ENCODE measurements at places on chromosomes 6 and 20.

GRCh38 chr20:878511-879307, 37.4 kb downstream of the ANGPT4 start:
- DNase-seq: peak; percentile 46

GRCh38 chr6:35919827-35920751, 809 bp downstream of the SRPK1 start:
- DNase-seq: peak; percentile 33

GRCh38 chr6:129590408-129591022, 119.5 kb downstream of the ARHGAP18 start:
- no peak for DNase-seq

DNA sequence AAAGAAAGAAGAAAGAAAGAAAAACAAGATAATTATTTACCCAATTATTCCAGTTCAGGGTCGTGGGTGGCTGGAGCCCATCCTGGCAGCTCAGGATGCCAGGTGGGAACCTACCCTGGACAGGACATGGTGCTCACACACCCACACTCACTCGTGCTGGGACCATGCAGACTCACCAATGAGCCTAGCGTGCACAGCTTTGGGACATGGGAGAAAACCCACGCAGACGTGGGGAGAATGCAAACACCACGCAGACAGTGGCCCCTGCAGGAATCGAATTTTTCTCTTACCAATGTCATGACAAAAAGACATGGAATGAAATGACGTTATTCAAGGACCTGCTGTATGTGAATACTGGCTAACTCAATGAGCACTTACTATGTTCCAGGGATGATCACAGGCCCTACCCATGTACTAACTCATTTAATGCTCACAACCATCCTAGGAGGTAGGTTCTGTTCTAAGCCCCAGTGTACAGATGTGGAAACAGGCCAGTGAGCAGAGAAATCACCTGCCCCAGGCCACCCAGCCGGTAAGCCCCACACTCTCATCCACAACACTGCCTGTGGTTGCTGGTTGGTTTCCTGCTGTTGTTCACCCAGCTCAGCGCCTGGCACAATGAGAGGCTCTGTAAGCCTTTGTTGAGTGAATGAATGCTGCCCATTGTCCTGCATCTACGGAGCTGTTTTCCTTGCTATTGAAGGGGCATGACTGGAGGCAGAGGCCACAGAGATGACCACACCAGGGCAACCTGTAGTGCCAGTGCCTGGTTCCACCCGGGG, 6.8 kb upstream of the PI16 start:
- no peak for DNase-seq

- peak; percentile 17 for DNase-seq
Measured at GRCh38 chr6:15962449-15962764, 166.5 kb upstream of the MYLIP start.

GRCh38 chr20:13205848-13206434, 15.1 kb upstream of the ISM1 start:
- DNase-seq: no peak

- DNase-seq: peak; percentile 42
Measured at GRCh38 chr6:83055366-83055964, 10.2 kb downstream of the UBE3D start.

DNA sequence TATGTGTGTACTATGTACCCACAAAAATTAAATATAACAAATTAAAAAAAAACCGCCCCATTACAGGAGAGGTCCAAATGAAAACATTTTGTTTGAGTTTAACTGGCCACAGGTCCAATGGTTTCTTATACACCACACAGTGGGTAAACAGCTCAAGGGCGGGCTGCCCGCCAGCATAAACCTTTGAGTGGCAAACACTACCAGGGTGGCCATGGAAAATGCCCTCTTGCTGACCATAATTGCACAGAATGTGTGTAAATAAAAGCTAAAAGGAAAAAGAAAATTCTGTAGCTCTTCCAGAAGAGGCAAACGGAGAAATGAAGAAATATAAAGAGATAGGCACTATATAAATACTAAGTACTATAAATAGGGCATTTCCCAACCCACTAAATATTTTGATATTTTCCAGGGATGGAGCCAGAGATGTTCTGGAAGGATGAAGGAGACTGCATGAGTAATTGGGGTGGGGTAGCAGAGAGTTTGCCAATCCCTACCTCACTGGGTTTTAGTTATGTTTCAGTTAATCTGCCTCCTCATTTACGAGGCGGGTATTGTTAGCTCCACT, 1.1 kb upstream of the CDC5L start:
- DNase-seq: no peak

DNA sequence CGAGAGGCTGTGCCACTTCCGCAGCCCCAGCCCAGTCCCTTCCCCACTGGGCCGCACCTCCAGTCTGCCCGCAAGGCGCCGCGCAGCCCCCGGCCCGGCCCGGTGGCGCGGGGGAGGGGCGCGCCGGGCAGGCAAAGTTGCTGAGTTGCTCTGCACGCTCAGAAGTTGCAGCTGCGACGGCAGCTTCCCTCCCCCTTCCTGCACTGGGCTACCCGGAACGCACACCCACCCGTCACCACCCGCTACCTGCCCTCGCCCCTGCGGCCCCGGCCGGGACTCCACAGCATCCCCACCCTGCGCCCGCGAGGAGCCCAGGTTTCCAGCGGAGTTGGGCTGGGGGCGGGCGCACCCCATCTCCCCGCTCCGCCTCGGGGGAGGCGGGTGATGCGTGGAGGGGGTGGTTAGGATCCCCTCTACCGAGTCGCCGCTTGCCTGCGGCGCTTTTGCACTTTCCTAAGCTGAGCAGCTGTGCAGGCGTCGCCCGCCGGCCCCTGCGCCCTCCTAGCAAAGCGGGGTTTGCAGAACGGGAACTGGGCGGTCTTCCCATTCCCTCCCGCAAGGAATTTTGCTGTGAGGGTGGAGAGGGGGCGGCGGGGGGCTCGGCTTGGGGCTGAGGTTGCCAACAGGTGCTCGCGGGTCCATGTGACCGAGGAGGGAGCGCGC, 55.9 kb upstream of the RREB1 start:
- peak; percentile 80 for DNase-seq

DNA sequence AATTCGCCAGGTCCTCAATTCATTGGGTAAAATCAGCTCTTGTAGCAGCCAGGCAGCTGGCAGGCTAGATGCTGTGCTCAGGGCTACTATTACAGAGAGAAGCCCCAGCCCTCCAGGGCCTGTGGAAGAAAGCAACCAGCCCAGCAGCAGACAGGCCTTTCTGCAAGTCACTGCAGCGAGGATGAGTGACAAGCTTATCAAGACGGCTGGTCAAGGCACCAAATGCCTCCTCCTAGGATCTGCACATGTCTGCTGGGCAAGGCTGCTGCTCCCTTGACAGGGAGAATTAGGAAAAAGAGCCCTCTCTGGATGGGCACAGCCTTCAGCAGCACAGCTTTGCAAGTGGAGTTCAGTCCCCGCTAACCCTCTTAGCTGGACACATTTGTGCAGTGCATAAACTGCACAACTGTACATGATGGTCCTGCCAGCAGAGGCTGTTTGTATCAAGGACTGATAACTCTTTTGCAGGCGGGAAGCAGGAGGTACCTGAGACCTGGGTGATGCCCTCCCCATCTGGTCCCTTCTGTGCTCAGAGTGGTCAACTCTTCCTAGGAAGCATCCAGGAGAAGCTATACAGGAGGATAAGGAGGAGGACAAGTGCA, 89.9 kb downstream of the CDC5L start:
- no peak for DNase-seq

DNA sequence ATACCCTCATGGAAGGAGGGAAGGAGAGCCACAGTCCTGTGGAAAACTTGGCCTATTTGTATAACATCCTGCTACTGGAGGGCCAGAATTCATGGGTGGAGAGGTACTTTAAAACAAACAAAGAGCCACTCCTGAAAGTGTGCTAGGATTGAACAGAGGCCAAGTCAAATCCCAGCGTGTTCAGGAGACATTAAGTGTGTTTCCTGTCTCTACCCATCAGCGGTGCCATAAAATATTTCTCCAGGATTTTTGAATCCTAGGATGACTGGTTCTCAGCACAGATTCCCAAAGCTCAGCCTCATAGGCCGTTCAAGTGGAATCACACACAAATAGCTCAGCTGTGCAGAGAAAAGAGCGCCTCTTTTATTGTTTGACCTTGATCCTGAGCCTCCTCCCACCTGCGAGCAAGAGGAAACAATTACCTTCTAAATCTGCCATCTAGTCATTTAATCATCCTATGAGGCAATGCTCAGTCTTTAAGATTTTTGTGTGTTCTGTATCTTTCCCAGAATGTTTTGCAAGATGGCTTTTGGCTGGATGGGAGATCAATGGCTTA, 31.8 kb upstream of the RALGAPA2 start:
- no peak for DNase-seq

DNA sequence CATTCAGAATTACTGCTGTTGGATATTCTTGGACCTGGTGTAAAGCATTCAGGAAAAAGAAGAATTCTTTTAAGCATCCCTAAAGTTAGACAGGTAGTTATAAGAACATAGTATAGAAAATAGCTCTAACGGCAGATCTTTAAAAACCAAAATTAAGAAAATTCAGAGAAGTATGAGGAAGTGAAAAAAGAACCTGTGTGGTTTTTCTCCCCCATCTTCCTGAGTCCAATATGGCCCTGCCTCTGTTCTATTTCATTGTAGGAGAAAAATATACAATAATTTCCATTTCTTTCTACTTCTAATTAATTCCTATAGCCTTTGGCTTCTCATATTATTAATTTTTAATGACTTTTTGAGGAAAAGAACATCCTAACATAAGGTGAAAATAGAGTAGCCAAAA, 47.1 kb downstream of the FHL5 start:
- no peak for DNase-seq

GRCh38 chr6:109454496-109455436, 806 bp downstream of the MICAL1 start:
- DNase-seq: peak; percentile 80

DNA sequence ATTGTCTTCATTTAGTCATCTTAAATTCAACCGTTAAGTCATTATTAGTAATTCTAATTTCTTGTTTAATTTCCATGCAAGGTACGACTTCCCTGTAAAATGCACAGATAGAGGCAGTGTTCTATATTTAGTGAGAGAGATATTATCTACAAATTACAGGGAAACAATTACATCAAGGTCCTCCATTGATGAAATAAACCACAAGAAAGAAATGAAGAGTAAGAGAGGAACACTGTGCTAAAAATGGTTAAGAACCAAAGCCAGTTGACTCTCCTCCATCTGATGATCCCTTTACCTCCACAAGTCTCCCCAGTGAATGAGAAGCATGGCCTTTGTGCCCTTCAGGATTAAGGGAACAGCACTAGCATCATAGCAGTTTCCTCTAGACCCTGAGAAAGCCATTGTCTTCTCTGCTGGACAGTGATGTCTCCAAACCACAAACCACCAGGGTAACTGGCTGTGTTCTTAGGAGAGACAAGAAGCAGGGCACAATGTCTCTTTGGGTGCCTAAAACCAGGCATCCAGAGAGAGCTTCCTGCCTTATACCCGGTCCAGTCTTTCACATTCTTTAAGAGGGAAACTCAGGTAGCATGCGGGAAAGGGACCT, 38.1 kb downstream of the IRF4 start:
- no peak for DNase-seq

- DNase-seq: no peak
Measured at GRCh38 chr6:87095087-87095509, at the start of gene CGA. CGA (minus strand) TSS chr6:87095106; CDS start chr6:87088200, 6,906 bp downstream.

- DNase-seq: no peak
Measured at GRCh38 chr20:47492284-47492683, 9.4 kb upstream of the NCOA3 start.

DNA sequence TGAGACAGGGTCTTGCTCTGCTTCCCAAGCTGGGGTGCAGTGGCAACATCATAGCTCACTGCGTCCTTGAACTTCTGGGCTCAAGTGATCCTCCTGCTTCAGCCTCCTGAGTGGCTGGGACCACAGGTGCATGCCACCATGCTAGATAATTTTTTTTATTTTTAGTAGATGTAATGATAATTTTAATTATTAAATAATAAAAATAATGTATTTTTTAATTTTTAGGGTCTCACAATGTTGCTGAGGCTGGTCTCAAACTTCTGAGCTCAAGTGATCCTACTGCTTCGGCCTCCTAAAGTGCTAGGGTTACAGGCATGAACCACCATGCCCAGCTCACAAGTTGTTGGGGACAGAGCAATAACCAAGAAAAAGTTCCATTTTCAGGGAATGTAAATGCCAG, 138.0 kb upstream of the RALGAPA2 start:
- no peak for DNase-seq

DNA sequence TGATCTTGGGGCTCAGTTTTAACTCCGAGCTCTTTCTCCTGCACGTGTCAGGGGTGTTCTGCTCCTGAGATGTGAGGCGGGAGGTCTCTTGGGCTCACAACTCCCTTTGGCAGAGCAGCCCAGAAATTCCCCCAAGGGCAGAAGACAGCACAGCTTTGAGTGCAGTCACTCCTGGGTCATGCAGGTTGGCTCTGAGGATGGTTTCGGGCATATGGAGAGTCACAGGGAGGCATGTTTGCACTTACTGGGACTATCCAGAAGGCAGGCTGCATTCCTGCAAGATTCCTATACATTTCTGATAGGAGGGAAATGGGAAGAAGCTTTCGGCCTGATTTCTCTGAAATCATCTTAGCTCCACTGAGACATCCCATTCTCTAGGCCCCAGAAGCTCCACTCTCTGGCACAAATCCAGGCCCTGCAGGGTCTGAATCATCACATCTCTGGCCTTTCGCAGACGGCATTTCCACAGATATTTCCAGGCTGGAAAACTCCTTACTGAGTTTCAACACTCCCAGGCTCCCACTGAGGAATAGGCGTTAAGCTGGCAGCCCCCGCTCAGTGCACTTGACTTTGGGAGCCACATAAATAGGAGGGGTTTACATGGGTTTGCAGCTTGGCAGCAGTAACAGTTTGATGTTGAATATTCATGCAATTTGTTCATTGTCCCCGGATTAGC, 39.7 kb downstream of the AGPAT4 start:
- no peak for DNase-seq

GRCh38 chr6:129812145-129812777, 48.9 kb downstream of the TMEM244 start:
- no peak for DNase-seq

- no peak for DNase-seq
Measured at GRCh38 chr6:26520237-26520849, 17.8 kb upstream of the HMGN4 start.

- no peak for DNase-seq
Measured at GRCh38 chr6:42693725-42694323, 28.6 kb downstream of the PRPH2 start.

DNA sequence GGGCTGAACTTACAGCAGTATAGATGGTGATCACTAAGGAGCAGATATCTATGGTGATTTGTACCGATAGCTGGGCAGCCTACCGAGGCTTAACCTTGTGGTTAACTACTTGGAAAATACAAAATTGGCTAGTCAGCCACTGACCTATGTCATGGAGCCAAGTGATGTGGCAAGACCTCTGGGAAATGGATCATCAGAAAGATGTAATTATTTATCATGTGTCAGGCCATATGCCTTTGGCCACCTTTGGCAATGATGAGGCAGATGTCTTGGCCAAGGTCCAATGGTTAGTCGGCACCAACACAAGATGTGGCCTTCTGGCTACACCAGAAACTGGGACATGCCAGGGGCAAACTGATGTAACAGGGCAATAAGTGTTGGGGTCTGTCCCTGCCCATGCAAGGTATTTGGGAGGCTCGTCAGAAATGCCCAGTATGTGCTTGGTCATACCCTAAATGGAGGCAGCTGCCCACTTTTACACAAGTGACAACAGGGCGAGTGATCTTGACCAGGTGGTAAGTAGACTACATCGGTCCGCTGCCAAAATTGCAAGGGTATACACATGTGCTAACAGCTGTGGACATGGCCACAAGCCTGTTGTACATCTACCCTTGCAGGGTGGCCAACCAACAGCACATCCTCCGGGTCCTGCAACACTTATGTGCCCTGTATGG, 30.1 kb downstream of the HDDC2 start:
- no peak for DNase-seq
